ENCODE measurements at places on chromosomes 5 and 9.

GRCh38 chr9:133119846-133120500 is 1.1 kb downstream of the RALGDS start:
- DNase-seq, result no peak

DNA sequence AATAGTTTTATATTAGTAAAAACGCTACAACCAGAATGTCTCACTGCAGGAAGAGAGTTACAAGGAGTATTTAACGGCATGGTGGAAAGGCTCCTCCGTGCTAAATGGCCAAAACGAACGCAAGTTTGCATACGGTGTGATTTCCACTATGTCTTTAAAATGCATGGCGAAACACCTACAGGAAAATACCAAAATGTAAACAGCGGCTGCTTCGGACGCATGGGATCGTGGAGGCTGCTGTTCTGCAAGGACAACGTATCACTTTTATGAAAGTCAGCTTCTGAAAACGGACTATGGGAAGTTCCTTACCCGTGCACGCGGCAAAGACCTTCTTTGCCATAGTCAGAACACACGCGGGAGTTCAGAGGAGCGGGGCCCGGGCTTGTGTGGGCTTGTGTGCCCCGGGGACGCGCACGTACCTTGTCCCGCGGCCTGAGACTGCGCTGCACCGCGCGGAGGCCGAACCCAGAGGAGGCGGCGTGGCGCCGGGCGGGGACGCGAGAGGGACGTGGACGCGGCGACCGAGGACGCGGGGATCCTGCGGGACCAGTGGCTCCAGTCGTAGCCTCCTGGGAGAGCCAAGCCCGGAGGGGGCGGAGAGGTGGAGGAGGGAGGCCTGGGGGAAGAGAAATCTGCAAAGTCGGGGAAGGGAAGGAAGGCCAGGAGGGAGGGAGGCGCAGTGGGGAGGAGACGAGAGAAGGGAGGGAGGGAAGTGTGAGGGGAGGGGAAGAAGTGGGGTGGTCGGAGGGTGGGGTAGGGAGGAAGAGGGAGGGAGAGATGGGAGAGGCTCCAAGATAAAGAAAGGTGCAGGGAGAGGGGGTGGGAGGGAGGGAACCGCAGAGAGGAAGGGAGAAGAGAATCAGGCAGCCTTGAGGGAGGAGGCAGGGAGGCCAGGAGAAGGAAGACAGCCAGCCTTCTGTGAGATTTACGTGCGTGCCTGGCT is at the start of gene CMBL:
TSS of gene CMBL (minus strand) at position 697 of the 943 bp plus-strand sequence. CDS start 17,140 bp downstream, outside the sequence.
- DNase-seq, result peak; percentile 9

DNA sequence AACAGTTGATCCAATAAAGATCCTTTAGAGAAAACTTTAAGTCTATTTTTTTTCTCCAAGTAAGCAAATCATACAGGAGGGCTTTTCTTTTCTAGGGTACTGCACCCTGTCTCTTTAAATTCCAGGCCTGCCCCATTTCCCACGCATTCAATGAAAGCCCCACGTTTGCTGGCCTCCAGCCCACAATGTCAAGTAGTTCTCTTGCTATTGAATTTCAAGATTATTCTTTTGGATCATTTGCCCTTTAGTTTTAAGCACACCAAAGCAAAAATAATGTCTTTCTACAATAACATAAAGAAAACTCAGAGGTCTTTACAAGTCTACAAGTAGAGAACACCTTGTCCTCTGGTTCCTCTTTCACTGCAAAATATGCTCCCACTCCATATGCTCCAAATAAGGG is 15.6 kb downstream of the MLLT3 start:
- no peak for DNase-seq

- DNase-seq, result no peak
Measured at GRCh38 chr5:161700065-161700464, 14.5 kb downstream of the GABRA6 start.

DNA sequence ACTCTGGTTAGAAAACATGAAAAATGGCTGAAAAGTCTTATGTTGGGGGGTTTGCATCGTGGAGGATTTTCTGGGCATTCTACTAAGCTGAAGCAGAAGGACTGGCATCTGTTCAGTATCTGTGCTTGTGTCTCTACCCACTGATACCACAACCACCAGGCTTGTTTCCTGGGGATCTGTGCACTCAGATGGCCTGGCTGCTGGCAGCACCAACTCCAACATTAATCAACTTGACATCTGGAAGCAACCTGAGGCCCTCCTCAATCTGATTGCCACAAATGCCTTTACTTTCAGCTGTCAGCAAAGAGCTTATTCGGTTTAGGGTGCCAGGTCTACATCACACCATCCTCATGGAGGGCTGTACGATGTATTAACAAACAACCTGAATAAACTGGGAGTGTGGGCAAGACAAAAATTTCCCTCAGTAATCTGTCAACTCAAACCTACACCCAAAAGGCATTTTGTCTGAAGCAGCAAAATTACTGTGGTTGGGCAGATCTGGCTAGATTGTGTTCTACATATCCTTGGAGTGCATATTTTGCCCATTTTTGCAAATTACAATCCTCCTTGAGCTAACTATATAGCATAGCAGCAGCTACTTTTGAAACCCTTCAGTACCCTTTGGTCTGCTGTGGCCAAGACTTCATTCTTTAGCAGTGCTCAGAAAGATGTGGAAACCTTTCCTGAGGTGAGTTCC is 74.6 kb downstream of the FOXD1 start:
- DNase-seq, result no peak

GRCh38 chr5:124280079-124280478 is 466.4 kb downstream of the ZNF608 start:
- DNase-seq, result no peak

DNA sequence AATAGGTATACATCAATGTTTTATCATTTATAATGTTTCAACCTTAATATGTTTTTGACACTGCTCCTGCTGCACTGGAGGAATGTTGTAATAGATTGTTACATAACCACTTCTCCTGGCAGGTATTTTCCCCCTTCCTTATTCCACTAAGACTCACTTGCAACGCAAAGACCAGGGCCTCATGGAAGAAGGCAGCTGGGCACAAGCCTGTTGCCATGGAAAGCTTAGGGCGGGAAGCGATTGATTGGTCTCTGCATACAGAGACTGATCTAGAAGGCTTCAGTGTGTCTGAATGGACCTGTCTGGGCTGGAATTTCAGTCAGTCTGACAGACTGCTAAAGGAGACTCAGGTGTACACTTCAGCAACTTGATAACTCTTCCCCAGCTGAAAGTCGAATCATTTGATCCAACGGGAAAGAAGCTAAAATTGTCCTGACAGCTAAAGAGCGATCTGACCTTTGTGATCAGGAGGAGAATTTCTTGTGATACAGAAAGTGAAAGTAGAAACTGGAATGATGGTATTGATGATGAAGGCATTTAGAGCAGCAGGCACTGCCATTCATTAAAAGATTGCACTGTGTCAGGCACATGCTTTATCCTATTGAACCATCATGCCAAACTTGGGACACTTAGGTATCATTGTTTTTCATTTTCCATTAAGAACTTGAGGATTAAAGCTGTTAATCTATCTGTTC is 65.1 kb downstream of the GRIA1 start:
- no peak for DNase-seq

DNA sequence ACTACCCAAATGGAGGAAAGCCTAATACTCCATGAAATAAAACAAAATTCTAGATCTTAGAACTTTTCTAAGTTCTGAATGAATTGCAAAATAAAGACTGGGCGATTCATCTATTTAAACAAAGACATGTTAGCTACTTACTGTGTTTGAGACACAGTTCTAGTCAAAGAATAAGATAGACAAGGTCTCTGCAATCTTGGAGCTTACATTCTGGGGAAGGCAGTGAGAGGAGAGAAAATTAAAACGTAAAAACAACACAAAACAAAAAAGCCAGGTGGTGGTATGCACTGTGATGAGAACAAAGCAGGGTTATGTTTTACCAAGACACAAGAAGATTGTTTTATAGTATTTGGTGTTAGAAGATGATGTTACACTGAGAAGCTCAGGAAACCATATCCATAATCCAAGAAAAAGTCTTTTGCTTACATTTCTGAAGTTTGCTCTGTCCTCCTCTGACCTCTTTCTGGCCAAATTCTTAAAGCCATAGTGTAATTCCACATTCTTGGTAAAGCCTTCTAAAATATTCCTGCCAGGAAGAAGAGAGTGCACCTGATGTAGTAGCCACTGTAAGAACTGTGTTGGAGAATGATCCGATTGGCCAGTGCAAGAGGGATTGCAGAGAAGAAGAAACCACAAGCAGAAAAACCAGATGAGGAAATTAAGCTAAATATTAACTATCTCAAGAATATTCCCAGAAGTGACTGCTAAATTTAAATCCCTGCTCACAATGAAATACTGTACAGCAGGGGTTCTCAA is 218.4 kb downstream of the PCSK1 start:
- DNase-seq, result no peak

Data from stimulated activated CD4-positive, alpha-beta T cell treated with anti-CD3 and anti-CD28 coated beads, TNF-alpha, amount 100 ng/mL, for 4 hours (primary cell).